ENCODE measurements at places on chromosomes 13 and 19.

DNA sequence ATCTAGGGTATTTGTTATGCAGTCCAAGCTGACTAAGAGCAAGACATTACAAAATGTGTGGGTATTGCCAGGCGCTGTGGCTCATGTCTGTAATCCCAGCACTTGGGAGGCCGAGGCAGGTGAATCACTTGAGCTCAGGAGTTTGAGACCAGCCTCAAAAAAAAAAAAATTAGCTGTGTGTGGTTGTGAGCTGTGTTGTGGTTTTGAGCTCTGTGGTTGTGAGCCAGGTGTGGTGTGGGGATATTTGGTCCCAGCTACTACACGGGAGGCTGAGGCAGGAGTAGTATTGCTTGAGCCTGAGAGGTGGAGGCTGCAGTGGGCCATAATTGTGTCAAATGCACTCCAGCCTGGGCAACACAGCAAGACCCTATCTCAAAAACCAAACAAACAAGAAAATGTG, 5.6 kb upstream of the KEAP1 start:
- DNase-seq, result no peak

DNA sequence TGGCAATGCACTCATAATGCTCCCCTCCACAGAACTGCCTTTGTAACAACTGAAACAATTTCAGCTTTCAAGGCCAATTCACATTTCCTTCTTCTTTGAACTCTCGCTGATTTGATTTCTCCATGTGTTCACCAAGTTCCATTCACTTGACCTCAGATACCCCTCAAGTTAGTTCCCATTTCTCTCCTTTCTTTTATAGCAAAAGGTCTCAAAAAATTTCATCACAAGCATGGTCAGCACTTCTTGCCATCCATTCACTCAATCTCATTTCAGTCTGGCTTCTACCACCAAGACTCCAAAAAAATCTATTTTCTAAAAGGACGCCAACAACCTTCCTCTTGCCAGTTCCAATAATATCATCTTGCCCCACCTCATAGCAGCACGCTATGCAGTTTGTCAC, 135.7 kb downstream of the DIAPH3 start:
- DNase-seq, result no peak

DNA sequence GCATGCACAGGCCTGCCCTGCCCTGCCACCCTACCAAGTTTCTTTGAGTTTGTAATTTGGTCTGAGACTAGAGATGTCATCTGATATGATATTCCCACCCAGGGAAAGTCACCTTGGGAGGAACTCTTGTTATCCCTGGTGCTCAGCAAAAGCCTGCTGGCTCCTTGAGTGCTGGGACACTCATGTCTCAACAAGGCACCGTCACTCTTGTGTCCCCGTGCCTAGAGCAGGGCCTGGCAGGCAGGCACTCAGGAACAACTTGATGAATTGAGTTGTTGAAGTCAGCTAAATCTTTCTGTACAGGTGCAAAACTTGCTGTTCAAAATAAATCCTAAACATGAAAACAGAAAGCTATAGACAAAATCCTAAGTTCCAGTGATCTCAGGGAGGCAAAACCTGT, 345.4 kb downstream of the KCNRG start:
- DNase-seq, result no peak

DNA sequence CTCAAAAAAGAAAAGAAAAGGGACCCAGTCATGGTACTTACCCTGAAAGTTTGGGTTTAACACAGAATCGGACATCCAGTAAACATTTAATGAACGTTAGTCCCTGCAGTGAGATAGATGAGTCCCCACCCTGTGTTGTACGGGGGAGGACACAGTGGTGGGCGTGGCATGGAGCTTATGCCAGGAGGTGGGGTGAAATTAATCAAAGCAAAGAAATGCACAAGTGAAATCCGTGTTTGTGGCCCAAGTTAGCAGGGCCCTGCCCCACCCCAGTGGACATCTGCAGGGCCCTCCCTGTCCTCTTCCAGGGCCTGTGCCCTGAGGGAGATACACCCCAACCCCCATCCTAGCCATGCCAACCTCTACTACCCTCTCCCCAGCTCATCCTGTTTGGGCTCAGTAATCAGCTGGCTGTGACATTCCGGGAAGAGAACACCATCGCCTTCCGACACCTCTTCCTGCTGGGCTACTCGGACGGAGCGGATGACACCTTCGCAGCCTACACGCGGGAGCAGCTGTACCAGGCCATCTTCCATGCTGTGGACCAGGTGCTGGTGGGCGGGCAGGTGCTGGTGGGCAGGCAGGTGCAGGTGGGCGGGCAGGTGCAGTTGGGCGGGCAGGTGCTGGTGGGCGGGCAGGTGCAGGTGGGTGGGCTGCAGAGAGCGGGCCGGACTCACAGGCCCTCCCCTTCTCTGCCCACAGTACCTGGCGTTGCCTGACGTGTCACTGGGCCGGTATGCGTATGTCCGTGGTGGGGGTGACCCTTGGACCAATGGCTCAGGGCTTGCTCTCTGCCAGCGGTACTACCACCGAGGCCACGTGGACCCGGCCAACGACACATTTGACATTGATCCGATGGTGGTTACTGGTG, 3.9 kb downstream of the MCOLN1 start:
- no peak for DNase-seq

- DNase-seq, result peak; percentile 48
Observed at GRCh38 chr19:17557466-17557865, 2.0 kb downstream of the COLGALT1 start.

GRCh38 chr19:7789447-7789846, 26.4 kb downstream of the CLEC4M start:
- DNase-seq, result no peak

- no peak for DNase-seq
Observed at GRCh38 chr19:54694648-54695047, 29.6 kb upstream of the KIR3DL3 start.

DNA sequence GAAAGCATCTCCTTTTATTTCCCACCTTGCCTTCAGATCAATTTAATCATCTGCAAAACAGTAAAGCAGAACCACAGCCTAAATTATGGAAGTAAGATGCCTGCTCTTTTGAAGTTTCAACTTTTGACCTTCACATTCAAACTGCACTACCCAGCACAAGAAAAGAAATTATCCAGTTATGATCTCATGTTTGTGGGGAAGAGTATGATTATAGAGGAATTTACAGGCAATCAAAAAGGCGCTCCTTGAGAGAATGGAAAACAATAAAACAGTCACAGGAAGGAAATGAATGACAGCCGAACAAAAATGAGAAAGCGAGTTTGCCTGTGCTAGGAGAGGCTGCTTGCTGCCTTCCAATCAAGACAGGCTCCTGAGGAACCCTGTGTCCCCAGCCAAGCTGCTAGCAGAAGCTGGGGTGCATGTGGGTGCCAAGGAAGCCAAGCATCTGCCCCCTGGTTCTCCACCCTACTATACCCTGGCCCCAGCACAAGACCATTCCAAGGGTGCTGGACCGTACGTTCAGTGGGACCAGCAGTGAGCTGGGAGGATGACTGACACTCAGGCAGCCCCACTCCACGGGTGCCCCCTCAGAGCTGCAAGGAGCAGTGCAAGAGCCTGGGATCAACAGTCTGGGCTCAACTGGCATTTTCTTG, 47.8 kb downstream of the PEPD start:
- DNase-seq, result peak; percentile 41

DNA sequence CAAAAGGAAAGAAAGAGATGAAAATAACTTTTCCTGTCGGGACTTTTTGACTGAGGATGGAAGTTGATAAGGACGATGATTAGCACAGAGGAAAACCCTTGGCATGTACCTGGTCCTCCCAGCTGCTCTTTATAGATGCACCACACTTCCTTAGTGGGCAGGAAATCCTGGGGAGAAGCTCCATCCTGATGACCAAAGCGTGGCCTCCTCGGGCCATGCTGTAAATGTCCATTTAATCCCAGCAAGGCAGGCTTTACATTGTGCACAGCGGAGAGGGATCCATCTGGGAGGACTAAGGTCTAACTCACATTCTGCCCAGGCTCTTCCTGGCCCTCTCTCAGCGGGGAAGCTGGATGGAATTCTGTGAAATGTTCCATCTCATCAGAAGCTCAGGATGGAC, 113.5 kb downstream of the COL4A2 start:
- DNase-seq, result no peak

DNA sequence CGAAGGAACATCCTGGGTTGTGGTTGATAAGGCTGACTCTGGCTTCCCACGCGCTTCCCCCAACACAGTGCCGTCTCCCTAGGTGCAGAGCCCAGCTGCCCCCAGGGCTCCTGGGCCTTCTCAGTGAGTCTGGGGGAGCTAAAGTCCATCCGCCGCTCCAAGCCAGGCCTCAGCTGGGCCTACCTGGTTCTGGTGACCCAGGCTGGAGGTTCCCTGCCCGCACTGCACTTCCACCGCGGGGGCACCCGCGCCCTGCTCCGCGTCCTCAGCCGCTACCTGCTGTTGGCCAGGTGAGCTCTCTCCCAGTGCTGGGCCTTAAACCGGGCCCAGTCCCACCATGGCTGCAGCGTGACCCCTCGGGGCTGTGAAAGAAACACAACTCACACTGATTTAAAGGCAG, 3.7 kb downstream of the TBC1D17 start:
- DNase-seq, result no peak

GRCh38 chr19:49210901-49211451, 53.4 kb downstream of the TRPM4 start:
- no peak for DNase-seq

GRCh38 chr13:100536643-100537180, 51.9 kb downstream of the GGACT start:
- DNase-seq, result no peak

DNA sequence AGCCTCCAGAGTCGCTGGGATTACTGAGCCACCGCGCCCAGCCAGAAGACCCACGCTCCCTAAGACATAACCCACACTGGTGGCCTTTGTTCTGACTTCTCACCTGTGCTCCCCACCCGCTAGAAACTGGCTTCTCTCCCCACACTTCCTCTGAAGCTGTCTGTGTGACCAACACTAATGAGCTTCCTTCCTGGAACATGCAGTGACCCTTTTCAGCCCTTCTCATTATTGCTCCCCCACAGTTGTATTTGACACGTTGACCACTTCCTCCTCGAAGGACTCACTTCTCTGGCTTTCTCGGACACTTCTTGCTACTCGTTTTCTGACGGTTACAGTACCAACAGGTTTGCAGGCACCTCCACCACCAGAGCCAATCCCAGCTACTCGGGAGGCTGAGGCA, 10.9 kb downstream of the NCR1 start:
- DNase-seq, result no peak

DNA sequence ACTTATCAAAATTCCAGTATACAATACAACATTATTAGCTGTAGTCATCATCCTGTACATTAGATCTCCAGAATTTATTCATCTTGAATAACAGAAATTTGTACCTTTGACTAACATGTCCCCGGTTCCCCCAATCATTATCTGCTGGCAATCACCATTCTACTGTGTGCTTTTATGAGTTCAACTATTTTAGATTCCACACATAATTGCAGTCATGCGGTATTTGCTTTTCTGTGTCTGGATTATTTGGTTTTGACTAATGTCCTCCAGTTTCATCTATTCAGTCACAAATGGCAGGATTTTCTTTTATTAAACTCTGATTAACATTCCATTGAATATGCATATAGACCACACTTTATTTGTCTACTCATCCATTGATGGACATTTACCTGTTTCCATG, 530.7 kb upstream of the SLITRK1 start:
- no peak for DNase-seq

DNA sequence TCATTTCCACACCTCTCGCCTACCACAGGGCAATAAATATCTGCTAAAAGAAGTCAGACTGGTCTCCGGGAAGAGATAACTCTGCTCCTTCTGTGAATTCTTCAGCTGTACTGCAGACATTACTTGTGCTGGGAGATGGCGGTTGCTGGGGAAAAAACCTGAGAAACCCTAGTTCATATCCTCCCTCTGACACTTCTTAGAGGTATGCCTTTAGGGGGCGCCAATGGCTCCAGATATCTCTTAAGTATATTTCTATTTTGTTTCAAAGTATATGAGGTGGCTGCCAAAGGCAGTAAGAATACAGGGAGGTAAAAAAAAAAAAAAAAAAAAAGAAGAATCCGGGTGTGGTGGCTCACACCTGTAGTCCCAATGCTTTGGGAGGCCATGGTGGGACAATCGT, 175.2 kb downstream of the PAN3 start:
- no peak for DNase-seq

DNA sequence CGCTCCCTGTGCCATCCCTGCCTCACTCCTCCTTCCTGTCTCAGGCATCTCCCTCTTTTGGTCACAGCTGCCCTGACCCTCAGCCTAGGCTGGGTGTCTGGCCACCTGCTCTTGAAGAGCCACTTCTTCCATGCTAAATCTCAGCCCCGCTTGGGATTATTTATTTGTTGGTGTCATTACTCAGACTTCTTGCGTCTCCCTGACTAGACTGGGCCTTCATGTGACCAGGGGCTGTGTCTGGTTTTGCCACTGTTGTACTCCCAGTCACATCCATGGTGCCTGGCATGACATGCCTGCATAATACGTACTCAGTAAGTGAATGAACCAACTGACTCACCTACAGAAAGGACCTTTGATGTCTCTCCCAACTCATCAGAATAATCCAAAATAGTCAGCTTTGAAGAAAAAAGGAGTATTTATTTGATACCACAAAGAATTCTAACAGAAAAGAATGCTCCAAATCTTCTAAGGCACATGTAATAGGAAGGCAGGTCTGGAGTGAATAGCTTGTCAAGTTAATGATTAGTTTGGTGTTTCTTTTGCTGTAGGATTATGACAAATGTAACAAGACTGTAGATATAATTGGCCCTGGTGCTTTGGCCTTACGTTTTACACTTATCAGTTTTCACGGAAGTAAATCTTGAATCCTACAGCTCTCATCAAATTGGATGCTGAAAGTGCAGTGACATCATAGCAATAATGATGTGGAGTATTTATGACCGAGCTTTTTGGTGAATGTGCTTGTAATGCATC, 84.0 kb downstream of the ALOX5AP start:
- no peak for DNase-seq

- no peak for DNase-seq
Observed at GRCh38 chr13:45897562-45897961, 46.0 kb upstream of the SIAH3 start.

DNA sequence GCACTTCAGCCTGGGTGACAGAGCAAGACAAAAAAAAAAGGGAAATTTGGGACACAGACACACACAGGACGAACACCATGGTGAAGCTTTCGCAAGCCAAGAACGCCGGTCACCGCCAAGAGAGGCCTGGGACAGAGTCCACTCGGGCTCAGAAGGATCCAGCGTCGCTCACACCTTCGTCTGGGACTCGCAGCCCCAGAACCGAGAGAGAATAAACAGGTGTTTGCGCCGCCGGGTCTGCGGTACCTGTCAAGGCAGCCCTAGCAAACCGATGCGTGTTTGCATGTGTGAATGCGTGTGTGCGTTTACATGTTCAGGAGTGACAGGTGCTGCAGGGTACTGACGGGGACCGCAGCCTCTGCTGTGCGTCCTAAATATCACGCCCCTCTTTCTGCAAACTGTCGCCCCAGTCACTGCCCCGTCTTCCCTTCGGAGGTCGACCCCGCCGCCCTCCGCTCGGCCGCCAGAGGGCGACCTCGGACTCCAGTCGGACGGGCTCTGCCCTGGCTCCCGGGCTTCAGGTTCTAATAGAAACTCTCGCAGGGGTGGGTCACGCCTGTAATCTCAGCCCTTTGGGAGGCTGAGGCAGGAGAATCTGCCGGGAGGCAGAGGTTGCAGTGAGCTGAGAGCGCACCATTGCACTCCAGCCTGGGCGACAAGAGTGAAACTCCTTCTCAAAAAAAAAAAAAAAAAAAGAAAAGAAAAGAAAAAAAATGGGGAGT, 11.8 kb upstream of the CSNK1G2 start:
- DNase-seq, result peak; percentile 76

GRCh38 chr19:14393329-14393728, 12.1 kb downstream of the ADGRE5 start:
- no peak for DNase-seq
